ENCODE measurements at places on chromosomes 6 and 20.
A peak's percentile ranks its signal among the peaks of the same experiment; 100 is the strongest.

- DNase-seq, result no peak
Measured at GRCh38 chr6:90456001-90456400, 130.9 kb downstream of the MAP3K7 start.

- no peak for DNase-seq
Measured at GRCh38 chr6:170046791-170047626, 243.9 kb downstream of the DLL1 start.

- DNase-seq, result no peak
Measured at GRCh38 chr6:152160346-152160745, 352.9 kb downstream of the ESR1 start.

DNA sequence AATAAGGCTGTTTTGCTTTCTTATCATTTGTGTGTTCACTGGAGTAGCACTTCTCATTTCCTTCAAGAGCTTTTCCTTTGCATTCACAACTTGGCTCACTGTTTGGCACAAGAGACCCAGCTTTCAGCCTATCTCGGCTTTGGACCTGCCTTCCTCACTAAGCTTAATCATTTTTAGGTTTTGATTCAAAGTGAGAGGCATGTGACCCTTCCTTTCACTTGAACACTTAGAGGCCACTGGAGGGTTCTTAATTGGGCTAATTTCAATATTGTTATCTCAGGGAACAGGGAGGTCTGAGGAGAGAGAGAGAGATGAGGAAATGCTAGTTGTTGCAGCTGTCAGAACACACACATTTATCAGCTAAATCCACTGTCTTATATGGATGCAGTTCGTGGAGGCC lies 82.9 kb upstream of the SCAF8 start:
- DNase-seq, result no peak

DNA sequence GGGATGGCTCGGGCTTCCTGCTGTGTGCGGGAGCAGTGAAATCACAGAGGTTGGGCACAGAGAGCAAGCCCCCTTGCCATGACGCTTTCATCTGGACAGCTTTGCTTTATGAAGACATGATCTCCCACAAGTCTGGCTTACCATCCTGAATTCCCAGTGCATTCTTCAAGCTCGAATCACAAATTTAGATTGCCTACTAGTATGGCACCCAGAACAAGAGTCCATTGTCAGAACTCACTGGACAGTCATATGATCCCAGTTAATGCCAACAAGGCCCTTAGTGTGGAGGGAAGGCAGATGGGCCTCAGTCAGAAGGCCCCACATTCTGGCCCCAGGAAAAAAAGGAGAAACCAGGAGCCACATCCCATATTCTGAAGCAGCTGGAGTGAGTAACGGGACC lies 147.3 kb upstream of the FOXQ1 start:
- no peak for DNase-seq

- DNase-seq, result no peak
Measured at GRCh38 chr6:130138116-130138908, 84.4 kb downstream of the SAMD3 start.

- DNase-seq, result peak; percentile 73
Measured at GRCh38 chr6:18978337-18979128, 591.4 kb downstream of the RNF144B start.

DNA sequence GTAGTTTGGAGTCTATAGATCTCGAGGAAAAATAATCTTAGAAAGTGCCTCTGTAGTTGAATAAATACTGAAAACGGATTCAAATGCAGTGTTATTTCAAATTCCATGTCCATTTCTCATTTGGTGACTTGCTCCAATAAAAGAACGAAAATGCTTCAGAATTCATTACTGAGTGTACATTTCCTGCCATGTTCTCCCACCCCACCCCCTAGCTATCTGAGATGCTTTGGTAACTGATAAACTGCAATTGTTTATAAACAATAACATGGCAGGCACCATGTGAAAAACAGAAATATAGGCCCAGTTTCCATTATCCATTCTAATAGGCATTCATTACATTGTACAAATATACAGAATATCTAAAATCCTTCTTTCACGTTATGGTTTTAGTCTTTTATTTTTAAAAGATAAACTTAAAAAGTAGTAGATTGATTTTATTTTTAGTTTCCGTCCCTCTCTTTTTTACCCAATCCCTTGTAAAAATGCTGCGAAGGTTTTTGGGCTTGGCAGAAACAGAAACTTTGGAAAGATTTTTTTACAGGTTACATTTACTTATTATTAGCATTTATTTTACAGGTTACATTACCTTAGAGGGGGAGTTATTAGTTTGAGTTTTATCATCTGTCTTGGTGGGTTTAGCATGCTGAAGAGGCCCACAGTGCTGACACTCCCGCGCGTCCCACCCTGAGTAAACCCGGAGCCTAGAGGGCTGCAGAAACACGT lies 1.5 kb downstream of the FAM162B start:
- no peak for DNase-seq

DNA sequence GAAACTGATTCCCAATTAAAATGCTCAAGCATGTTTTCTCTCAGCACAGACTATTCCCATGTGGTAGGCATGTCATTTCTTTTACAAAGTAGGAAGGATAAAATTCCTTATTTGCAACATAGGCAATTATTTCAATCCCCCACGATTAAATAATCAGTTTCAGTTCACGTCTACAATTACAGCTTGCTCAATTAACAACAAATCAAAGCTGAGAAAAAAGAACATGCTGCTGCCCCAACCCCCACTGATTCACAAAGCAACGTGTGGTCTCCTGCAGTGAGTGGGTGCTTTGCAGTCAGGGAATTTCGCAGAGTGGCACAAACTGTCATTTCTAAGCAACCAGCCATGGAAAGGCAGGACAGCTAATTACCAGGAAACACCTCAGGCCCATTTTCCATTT lies 17.0 kb downstream of the RNASET2 start:
- no peak for DNase-seq

GRCh38 chr6:165117121-165117520 lies 192.3 kb downstream of the C6orf118 start:
- no peak for DNase-seq

GRCh38 chr6:43748765-43749164 lies 21.2 kb upstream of the VEGFA start:
- DNase-seq, result no peak

GRCh38 chr6:31861919-31862343 lies 690 bp downstream of the NEU1 start:
- no peak for DNase-seq

GRCh38 chr20:51442602-51443001 lies 99.9 kb downstream of the NFATC2 start:
- DNase-seq, result no peak

DNA sequence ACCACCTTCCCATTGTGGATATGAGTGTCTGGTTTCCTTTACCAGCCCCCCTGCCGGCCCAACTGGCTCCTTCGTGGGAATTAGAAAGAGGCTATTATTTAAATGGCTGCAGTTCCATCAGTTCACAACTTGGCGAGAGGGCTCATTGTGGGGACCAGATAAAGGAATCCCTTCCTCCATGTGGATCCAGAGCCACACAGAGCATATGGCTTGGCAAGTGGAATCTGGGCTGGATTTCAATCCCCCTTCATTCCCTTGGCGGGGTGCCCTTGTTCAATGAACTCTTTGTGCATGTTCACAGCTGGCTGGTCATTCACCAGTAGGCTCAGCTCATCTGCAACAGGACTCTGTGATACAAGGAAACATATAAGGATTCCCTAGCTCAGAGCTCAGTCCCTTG lies 140.6 kb downstream of the OPN5 start:
- DNase-seq, result no peak

GRCh38 chr6:72861059-72861458 lies 239.2 kb downstream of the KCNQ5 start:
- DNase-seq, result no peak

- DNase-seq, result no peak
Measured at GRCh38 chr6:23327621-23328020, 758.3 kb downstream of the HDGFL1 start.

DNA sequence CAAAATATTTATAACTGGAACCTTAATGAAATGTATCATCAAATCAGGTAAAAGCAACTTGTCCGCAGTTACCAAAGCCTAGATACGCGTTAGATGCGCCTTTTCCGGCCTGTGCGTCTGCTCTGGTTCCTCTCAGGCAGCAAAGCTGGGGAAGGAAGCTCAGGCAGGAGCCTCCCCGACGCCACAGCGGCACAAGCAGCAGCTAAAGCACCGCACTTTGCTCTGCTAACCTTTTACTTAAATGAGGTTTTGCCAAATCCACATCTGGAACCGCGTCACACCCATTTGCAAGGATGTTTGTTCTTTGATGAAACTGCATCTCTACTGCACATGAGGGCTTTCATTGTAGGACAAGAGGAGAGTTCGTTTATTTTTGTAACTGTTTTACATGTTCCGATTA lies 36.8 kb downstream of the THBS2 start:
- DNase-seq, result no peak

DNA sequence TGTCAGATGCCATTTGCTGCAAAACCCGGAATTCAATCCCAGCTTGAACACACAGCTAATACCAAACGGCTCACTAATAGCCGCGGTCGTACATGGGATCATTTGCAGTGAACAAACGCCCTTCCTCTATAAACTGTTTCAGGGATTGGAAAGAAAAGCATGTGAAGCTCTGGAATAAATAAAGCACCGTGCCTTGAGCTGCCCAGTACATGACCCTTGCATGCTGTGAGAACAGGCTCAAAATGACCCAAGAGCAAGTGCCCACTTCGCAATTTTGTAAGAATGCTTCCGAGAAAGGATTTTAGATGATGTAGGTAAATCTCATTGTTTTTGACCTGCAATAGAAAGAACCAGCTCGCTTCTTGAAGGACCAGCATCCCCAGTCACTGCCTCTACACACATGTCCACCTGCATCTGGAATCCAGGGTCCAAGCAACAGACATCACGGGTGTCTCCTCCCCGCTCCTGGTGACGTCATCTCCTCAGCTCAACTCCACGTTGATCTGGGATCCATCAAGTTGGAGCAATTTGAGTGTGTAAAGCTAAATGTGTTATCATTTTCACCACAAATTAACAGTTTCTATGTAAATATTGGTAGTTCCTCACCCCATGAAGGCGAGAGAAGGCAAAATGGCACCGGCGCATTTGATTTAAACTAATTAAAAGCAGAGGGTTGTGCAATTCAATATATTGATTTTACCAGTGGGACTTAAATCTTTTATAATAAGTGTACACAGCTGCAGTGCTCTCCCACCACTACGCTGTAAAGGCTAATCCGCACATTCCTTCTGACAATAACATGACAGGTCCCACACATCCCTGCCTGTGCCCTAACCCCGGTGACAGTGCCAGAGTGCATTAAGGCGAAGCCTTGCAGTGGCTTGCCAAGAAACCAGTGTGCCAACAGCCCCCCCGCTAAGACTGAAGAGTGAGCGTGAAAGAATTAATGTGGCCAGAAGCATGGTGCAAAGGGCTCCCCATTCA lies 6.2 kb downstream of the BMP7 start:
- DNase-seq, result no peak

DNA sequence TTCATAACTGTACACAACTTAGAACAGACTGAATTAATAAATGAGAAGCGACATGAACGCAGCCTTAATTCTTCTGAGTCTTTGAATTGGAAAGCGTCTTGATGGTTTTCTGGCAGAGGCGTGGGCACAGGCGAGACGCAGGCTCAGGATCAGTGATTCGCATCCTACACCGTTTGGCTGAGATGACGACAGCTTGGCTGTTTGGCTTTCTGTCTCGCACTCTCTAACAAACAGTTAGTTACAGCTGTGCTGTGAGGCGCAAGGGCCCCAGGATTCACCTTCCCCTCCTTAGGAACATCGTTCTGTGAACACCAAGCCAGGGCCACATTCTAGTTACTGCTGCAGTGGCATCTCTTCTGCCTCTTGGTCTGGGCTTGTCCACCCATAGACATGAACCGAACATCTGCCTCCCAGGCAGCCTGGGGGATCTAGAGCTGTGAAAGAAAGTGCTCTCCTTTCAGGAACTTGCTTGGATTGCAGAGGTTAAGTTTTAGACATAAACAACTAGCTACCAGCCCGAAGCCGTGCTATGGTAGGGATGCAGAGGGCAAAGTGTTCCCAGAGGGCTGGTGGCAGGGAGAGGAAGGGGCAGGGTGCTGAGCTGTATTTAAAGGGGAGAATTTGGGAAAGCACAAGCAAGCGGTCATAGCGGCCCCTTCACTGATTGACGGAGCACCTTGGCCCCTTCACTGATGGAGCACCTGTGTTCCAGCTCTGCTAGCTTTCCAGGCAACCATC lies 49.6 kb downstream of the TCP11 start:
- DNase-seq, result no peak

GRCh38 chr20:32968478-32969241 lies 35.6 kb downstream of the SUN5 start:
- no peak for DNase-seq

- DNase-seq, result no peak
Measured at GRCh38 chr20:57902473-57902872, 192.7 kb upstream of the PMEPA1 start.

- peak; percentile 80 for DNase-seq
Measured at GRCh38 chr6:138486249-138487101, 12.8 kb downstream of the NHSL1 start.

- no peak for DNase-seq
Measured at GRCh38 chr6:25875926-25876602, 2.0 kb upstream of the SLC17A3 start.

DNA sequence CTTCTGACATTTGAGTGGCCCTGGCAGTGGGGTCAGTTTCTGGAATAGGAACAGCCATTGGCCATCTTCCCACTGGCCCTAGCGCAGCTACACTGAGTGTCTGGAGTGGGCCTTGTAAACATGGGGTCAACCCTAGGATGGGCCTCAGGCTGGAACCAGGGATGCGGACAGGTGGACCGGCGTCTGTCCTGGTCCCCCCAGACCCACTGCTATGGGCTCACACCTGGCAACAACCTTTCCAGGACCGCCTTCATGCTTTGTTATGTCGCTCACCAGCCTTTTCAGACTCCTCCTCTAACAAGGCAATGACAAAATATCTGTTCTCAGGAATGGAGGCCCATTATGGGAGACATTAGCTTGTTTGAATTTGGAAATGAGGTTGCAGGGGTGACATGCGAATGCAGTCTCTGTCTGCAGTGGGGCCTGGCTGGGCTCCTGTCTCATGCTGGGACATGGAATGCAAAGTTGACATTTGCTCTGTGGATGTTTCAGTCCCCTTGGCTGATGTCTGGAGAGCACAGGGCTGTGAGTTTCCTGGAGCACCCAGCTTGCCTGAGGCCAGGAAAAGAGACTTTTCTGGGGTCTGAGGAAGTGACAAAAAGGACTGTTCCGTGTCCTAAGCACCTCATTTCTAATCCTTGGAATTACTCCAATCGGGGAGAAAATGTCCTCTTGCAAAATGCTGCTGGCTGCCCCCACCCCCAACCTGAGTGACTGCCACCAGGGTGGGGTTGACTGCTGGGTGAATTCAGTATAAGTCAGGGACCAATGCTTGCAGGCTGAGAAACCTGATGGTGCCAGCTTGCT lies 98.7 kb upstream of the PMEPA1 start:
- DNase-seq, result no peak

GRCh38 chr6:44804546-44805159 lies 417.1 kb downstream of the CDC5L start:
- DNase-seq, result no peak

GRCh38 chr6:89172131-89172530 lies 26.3 kb downstream of the PM20D2 start:
- DNase-seq, result no peak

- no peak for DNase-seq
Measured at GRCh38 chr6:27836141-27836782, 75.9 kb downstream of the OR2B2 start.
